ENCODE measurements at places on chromosomes 12 and 14. TPM values are rescaled to one million over a fixed set of nuclear protein-coding genes. Genes with fewer than 3 reads are reported as not detected.

Gene MGP
- total RNA-seq: not detected

GRCh38 chr12:98002887-98003493 is 512.4 kb upstream of the TMPO start:
- DNase-seq: peak; percentile 36

DNA sequence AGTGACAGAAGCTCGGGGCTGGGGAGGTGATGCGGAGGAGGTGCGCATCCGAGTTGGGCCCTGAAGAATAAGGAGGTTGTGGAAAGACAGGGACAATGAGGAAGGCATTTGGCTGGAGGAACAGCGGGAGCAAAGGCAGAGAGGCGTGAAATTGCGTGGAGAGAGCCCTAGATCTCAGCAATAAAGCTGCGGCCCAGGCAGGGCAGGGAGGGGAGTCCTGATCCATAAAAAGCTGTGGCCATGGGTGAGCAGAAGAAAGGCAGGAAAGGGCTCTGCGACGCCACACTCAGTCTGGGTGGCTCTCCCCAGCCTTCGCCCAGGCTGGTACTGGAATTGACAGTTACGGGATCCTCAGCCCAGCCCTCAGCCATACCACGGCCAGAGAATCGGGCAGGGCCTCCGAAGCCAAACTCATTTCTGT is 2.2 kb downstream of the FIGNL2 start:
- peak; percentile 75 for DNase-seq

DNA sequence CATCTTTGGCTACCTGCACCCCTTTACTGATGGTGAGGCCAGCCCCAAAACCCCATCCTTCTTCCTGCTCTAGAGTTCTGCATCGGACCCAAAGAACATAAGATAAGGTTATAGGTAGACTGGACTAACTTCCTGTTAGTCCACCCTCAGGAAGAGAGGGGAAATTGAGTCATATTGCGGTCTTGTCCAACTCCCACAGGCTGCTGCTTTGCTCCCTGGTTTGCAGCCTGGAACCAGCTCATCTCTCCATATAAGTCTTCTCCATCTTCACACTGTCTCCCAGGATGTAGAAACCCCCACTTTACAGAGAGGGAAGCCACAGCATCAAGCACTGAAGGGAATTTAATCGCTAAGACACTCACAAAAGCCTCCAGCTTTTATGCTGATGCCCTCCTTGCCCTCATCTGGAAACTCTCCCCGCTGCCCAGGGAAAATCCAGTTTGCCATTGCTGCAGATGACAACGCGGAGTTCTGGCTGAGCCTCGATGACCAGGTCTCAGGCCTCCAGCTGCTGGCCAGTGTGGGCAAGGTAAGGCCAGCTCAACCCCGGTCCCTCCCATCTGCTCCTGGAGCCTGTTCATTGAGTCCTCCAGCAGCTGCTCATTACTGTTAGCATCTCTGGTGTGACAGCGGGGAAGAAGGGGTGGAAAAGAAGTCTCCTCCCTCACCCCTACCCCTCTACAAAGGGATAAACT is 85.3 kb downstream of the B4GALNT3 start:
- peak; percentile 61 for DNase-seq

DNA sequence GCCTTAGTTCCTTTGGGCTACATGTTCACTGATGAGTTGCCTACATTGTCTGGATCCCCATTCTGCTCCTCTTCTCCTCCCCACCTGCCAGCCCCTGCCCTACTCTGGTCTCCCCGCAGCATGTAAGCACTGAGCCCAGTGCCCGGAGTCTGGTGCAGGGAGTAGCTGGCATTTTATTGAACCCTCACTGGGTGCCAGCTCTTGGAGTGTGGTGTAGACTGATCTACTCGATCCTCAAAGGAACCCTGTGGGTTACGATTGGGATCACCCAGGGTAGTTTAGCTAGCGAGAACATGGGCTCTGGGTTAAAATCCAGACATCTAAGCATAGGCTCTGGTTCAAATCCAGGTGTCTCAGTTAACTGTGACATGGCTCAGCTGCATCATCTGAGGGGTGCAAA is 8.3 kb upstream of the SERPINA6 start:
- DNase-seq: no peak

DNA sequence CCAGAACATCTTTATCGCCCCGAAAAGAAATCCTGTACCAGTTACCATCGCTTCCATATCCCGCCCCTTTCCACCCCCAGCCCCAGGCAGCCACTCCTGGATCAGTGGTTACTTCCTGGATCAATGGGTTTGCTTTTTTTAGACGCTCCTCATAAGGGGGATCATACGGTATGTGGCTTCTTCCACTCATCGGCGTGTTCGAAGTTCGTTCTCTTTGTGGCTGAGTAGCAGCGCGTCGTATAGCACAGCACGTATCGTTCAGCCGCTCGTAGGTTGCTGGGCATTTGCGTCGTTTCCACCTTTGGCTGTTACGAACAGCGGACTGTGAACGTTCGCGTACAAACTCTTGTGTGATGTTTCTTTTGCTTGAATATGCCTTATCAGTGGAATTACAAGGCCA is 1.8 kb downstream of the NOC4L start:
- DNase-seq: no peak

DNA sequence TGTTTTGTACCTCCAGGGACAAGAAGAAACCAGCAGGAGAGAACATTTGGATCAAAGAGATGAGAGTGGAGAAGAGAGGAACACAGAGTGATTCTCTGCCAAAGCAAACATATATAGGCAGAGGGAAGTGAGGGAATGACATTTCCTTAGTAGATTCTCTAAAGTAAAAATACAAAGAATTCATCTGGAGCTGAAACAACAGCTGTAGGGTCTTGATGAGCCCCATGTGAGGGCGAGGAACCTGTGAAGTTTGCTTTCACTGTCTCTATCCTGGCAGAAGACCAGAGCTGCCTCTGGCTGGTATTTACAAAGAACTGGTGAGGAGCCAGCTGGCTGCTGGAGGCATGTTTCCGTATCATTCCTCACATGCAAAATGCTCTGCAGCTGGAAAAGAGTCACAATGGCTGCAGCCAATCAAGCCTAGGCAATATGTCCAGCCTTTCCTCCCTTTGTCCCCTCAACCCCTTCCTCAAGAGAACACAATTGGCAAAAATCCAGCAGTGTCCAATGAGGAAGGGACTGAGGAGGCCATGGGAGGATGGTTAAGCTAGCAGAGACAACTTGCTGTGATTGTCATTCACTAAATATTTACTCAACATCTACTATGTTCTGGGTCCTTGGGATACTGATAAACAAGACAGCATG is 122.5 kb downstream of the PHLDA1 start:
- DNase-seq: no peak

GRCh38 chr14:90969531-90970166 is 90.8 kb downstream of the RPS6KA5 start:
- DNase-seq: no peak

- DNase-seq: no peak
Observed at GRCh38 chr14:52898496-52898895, 52.4 kb downstream of the FERMT2 start.

DNA sequence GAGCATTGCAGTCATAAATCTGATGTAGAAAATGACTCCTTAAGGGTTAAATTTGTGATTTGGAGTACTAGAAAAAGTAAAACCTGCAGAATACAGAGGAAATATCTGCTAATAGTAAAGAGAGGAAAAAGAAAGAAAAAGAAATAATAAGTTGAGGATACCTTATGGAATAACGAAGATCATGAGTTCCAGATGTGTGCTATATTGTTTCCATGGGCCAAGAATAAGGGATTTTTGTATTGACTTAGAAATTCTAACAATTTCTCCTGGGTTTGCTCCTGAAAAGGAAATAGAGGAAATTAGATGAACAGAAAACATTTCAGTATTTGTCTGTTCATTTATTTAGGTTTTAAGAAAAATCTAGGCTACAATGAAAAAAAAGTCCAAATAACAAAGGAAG is 115.3 kb downstream of the ALG10B start:
- DNase-seq: no peak

- DNase-seq: peak; percentile 47
Observed at GRCh38 chr14:28774764-28775735, 8.5 kb downstream of the FOXG1 start.

DNA sequence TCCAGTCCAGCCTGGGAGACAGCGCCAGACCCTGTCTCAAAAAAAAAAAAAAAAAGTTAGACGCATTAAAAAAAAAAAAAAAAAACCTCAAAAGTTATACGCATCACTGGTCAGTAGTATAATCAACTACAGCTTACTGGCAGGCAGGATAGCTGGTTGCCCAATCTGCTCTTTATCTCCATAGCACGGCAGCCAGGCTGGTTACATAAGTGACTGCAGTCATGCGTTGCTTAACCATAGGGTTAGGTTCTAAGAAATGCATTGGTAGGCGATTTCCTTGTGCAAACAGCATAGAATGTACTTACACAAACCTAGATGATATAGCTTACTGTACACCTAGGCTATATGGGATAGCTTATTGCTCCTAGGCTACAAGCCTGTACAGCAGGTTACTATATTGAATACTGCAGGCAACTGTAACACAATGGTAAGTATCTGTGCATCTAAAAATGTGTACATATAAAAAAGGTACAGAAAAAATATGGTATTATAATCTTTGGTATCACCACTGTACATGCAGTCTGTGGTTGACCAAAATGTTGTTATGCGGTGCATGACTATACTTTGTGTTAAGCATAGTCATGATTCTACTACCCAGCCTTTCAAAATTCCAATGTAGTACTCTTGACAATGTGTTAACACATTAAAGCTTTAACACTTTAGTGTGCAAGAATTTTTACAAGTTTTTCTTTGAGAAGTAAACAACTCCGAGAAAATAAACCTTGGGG is 8.1 kb downstream of the L2HGDH start:
- DNase-seq: no peak

GRCh38 chr12:92108651-92109050 is 37.0 kb downstream of the BTG1 start:
- peak; percentile 41 for DNase-seq

Gene RND1
- 3.0 TPM for total RNA-seq

Gene CLEC4C
- not detected for total RNA-seq

DNA sequence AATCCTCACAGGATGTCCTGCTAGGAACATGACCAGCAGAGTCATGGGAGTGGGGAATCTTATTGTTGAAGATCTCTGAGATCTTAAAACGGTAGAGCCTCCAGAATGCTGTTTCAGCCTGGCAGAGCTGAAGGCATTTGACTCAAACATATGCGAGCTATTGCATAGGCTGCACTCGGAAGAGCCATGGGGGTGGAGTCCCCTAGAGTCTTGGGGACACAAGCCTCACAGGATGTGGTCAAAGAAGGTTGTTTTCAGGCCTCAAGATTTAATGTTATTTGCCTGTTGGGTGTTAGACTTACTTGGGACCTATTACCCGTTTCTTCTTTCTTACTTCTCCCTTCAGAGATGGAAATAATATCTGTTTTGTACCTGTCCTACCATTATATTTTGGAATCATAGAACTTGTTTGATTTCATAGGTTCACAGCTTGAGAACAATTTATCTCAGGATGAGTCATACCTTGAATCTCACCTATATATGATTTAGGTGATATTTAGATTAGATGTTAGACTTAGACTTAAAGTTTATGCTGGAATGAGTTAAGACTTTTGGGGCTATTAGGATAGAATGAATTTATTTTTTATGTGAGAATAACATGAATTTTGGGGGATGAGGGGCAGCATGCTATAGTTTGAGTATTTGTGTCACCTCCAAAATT is 172.2 kb upstream of the ATP2B1 start:
- DNase-seq: no peak

DNA sequence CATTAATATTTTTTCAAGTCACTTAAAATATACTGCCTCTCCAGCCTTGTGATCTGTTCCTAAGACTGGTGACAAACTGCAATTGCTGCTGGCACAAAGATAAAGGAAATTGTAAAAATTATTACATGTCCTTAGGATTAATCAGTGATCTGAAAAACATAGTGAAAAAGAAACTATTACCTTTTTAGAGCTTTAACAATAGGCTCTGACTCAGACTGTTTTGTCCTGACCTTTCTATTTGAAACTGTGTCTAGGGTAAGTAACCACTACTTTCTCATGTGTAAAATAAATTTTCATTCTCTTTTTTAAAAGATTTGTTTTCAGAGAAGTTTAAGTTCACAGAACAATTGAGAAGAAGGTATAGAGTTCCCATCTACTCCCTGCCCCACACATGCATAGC is 80.4 kb upstream of the CLEC14A start:
- no peak for DNase-seq

Gene RNASE1
- total RNA-seq: 124 TPM

DNA sequence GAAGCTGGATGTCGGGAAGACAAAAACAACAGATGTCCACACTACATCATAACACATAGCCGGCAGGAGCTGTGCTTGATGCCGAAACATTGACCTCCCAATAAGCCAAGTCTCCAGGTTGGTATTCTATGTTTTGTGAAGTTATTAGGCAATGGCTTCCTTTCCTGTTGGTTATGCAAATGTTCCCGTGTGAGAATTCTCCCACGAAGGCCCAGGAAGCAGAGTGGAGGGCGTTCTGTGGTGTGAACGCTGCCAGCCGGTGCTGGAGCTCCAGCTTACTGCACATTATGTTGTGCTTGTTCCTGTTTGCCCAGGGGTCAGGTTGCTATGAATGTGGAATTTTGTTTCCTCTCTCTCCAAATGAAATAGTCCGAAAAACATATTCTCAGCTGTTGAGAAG is 156.4 kb upstream of the HMGA2 start:
- DNase-seq: no peak

DNA sequence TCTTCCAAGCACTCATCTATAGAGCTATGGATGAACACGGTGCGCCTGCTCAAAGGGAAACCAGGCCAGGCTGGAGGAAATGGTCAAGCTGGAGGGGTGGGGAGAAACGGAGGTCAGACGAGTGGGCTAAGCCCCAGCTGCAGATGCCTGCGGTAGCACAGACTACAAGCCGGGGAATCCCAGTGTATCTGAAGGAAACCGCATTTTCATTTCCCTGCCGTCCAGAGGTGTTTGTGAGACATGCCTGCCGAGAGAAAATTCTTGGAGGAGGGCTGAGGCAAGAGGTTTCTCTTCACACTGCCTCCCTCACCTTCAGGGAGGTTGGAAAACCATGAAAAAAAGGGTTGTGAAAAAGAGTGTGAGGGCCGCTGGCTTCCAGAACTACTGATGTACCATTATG is 102.0 kb upstream of the FOXN3 start:
- no peak for DNase-seq
